ENCODE measurements at places on chromosomes 13 and 19.

DNA sequence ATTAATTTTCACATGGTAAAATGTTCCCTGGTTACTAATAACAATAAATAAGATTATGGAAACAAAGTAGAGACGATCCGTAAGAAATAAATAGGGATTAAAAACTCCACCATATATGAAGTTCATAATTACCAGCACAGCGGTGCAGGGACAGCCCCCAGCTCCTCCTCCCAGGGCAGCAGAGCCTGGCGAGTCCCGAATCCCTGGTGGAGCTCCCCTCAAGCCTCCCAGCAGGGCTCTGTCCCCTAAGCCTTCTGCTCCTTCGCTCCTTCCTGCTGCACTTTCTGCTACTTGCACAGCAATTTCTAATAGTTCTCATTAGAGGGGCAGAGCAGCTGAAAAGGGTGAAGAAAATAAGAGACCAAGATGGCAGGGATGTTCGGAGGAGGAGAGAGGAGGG is 43.6 kb downstream of the RASA3 start:
- peak; percentile 9 for DNase-seq

DNA sequence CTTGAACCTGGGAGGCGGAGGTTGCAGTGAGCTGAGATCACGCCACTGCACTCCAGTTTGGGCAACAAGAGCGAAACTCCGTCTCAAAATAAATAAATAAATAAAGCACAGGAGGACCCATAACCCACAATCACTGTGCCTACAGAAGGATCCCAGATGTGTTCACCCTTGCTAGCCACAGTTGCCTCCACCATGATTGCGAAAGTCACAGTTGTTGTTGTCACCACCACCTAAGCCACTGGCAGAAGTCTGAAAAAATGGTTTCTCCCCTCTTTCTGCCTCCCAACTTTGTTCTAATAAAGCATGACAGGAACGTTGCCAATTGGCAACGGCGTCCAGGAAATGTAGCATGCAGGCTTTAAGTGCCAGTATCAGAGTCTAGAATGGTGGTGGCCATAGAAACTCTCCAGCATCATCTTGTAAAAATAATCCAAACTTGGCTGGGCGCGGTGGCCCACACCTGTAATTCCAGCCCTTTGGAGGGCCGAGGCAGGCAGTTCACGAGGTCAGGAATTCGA is 2.2 kb upstream of the EPS15L1 start:
- no peak for DNase-seq

- DNase-seq: no peak
Observed at GRCh38 chr13:27174766-27175455, 3.3 kb upstream of the USP12 start.

GRCh38 chr19:18881491-18881890 is 14.5 kb downstream of the CERS1 start:
- no peak for DNase-seq

DNA sequence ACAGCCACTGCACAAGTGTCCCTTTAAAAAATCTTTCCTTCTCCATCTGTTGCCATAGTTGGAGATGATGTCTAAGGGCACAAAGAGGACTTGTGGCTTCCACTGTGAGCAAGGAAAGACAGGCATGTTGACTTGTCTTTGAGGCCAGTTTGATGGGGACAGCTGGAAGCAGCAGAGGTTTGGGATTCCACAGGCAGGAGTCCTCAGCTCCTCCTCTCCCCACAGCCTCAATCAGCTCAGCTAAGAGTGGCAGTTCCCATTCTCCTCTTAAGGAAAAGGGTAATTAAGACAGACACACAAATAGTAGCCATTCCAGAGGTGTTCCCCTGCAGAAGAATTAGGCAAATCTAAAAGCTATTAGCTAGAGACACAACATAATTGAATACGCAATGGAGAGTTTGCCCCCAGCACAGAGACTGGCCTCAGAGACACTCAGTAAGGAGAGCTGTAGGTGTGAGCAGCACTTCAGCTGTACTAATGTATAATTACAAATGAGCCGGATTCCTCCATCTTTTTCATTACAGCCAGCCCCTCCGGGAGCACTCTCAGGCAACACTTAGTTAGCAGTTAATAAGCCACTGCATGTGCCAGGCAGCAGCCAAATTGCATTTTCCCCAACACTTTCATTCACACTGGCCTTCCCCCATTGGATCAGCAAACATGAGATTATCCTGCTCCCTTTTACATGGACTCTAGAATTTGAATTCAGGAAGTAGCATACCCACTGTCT is 434.0 kb downstream of the FOXO1 start:
- DNase-seq: no peak

DNA sequence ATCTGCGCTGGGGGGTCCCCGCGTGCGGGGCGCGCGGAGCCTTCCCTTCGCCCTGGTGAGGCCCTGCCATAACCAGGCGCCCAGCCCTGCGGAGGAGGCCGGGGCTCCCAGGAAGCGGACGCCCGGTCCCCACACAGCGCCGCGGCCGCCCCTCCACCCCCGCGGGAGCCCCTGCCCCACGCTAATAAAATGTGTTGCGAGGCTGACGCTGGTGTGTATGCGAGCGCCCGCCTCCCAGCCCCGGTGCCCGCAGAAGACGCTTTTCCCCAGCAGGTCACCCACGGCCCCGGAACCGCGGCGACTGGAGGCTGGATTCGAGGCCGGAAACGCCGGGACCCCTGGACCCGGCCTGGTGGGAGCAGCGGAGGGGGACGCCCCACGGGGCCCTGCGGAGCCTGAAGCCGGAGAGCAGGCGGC is 12.1 kb upstream of the CDC34 start:
- no peak for DNase-seq

- DNase-seq: no peak
Observed at GRCh38 chr19:10712045-10712444, 5.8 kb upstream of the DNM2 start.

DNA sequence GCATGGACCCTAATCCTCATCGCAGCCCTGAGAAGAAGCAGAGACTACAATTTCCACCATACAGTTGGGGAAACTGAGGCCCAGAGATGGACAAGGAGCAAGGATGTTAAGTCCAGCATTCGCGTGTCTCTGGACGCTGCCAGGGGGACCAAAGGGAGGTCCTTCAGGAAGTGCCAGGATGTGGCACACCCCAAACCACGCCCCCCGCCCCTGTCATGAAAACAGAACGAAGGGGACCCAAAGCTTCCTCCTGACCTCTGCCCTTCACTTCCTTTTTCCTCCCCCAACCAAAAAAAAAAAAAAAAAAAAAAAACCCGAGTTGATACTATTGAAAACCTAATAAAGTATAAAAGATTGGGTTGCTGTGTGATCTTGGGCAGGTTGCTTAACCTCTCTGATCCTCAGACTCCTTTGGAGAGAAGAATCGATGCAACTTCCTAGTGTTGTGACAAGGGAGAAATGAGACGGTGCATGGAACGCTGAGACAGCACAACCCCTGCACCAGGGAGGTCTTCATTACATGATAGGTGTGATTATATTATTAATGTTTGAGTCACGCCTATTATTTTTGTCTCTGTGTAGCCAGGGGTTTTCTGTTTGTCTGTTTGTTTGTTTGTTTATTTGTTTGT is 2.7 kb upstream of the ZBTB7A start:
- DNase-seq: peak; percentile 63

- no peak for DNase-seq
Observed at GRCh38 chr13:53941588-53942190, 913.1 kb downstream of the OLFM4 start.
